ENCODE measurements at places on chromosomes 6 and 20. TPM values are rescaled to one million over a fixed set of nuclear protein-coding genes. Genes with fewer than 3 reads are reported as not detected.

The MTFR2 gene
- 0.11 TPM for polyA plus RNA-seq

GRCh38 chr20:48898210-48898609, 23.3 kb upstream of the ARFGEF2 start:
- no peak for DNase-seq

The ANKRD66 gene
- polyA plus RNA-seq, result not detected

DNA sequence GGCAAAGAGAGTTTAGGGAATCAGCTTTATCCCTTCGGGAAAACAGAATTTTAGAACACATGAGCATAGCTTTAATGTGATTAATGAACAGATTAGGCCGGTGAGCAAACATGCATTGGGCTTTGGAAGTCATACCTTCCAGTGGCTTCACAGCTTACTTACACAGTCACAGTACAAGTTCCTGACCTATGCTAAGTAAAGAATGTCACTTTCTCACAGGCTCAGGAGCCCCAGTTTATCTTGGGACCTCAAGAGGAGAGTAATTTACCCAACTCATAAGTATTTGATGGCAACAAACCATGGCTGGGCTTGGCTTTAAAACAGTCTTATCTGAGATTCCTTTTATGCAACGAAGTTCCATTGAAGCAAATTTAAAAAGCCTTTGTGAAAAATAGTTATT, 195.9 kb downstream of the AKAP7 start:
- no peak for DNase-seq

The NELFCD gene
- polyA plus RNA-seq, result 28.1 TPM

- DNase-seq, result no peak
Observed at GRCh38 chr20:33400812-33401183, 521 bp downstream of the CDK5RAP1 start.

The MICB gene
- polyA plus RNA-seq, result 0.19 TPM

Measured in liver (tissue), 10 donors.